Cardiac muscle cell (in vitro differentiated cells and primary cell): ENCODE measurements at places on chromosomes 1 and 21. TPM values are rescaled to one million over a fixed set of nuclear protein-coding genes. Genes with fewer than 3 reads are reported as not detected.

PLA2G2F gene
- total RNA-seq = not detected in 2 replicates

DNA sequence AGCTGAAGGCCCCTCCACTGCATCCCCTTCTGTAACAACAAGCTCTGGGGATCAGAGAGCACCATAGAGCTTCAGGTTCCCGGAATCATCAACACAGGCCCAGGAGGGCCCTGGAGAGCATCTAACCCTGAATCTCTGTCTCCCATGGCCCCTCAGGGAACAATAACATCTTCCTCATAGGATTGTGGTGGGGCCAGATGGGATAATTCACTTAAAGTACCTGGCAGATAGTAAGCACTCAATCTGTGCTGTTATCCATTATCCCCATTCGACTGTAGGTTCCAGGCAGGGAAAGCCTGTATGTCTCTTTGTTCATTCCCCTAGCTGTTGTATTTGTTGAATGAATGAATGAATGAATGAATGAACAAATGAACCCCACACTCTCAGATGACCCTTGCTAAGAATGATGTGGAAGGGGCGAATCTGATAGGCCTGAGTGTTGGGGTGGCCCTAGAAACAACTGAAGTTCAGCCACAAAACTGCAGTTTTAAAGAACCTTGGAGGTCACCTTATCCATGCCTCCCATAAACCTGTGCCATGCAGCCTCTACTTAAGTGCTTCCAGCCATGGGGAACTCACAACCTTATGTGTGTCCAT, 14.5 kb downstream of the LAPTM5 start:
- DNase-seq = no peak

- DNase-seq = no peak
Measured at GRCh38 chr1:39779821-39780220, 8.7 kb upstream of the OXCT2 start.

DNA sequence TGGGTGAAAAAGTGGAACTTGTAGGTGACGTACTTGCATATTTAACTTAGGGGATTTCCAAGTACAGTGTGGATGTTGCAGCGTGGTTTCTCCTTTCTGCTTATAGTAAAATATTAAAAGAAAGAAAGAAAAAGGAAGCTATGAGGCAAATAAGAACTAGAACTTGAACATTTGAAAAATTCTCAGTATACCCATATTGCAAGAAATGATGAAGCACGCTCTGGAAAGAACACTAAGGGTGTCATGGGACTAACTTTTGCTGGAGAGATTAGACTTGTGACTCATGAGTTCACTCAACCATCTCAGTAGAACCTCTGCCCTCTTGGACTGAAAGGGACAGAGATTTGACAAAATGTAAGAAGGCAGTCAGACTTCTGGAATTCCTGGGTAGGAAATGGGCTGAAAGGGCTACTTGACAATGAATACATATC, 704.5 kb upstream of the ADGRL4 start:
- peak; percentile 48 for DNase-seq

GRCh38 chr1:24051206-24051945, 60.6 kb downstream of the MYOM3 start:
- peak; percentile 21 for DNase-seq

- peak; percentile 87 for DNase-seq
Measured at GRCh38 chr1:121483961-121484424, 299.2 kb downstream of the SRGAP2C start.

DNA sequence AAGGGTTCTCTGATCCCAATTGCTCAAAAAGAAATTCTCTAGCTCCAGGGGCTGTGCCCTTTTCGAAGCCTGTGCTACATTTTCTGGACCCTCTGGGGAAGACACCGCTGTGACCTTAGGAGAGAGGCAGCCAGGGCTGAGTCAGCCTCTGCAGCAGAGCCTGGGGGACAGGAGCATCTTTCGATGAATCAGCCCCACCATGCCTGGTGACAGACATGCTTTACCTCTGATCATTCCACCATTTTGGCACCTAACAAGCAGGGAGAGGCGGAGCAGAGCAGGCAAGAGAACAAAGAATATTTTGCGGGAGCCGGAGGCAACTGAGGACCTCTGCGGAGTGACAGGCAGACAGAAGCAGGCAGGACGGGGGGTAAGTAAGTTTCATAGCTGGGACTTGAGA, 84.9 kb downstream of the VWA5B1 start:
- DNase-seq = no peak

DNA sequence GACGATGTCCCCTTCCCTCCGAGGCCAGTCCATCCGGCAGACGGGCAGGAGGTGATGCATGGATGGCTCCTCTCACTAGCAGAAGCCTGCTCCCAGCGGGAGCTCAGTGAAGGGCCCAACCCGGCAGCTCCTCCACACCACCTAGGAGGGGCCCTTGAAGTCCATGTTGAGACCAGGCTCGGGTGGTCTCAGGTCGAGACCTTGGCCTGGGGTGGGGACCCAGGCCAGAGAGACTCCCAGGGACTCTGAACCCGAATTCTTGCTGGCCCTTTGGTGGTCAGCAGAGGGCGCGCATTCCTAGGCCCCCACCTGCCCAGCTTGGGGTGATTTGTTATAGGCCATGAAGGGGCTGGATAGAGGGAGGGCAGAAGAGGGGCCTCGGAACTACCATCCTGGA, 642 bp upstream of the NT5C1A start:
- peak; percentile 26 for DNase-seq
